ENCODE measurements at places on chromosomes 1 and 21.
A peak's percentile ranks its signal among the peaks of the same experiment; 100 is the strongest.

- no peak for DNase-seq
Measured at GRCh38 chr21:15686506-15686905, 43.3 kb upstream of the USP25 start.

DNA sequence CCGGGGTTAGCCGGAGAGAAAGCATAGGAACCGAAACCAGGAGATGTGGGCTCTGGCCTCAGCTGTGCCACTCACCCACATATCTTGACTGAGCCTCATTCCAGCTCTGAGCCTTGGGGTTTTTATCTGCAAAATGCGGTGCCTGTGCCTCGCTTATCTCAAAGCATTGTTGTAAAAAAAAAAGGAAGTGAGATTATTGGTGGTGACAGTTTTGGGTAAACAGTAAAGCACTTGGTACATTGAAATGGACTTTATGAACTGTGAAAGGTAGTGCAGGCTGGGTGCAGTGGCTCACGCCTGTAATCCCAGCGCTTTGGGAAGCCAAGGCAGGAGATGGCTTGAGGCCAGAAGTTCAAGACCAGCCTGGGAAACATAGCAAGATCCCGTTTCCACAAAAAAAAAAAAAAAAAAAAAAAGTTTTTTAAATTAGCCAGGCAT is 3.8 kb downstream of the PTAFR start:
- no peak for DNase-seq

- peak; percentile 87 for DNase-seq
Measured at GRCh38 chr1:210691039-210691610, 362.4 kb downstream of the HHAT start.

DNA sequence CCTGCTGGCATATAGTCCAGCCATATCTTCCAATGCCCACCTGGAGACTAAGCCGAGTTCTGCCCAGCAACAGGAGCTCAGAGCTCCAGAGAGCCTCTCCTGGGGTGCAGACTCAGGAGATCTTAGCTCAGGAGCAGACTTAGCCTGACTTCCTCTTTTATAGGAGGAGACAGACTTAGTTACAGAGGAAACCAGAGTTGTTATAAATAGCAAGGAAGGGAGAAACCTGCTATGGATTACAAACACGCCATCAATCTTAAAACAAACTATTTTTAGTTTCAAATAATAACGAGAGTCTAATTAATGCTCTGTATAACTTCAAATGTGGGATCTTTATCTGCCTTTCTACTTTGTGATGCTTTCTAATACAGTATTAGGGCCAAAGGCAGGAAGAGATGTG is 3.3 kb upstream of the KIF21B start:
- no peak for DNase-seq

GRCh38 chr1:226986496-226987178 is 46.5 kb downstream of the COQ8A start:
- DNase-seq: no peak

- DNase-seq: no peak
Measured at GRCh38 chr1:99965646-99966375, 4.0 kb upstream of the SLC35A3 start.

All from NCI-H2081 (cell line).